GOT3 (cell line): ENCODE measurements at places on chromosomes 3 and 15.

DNA sequence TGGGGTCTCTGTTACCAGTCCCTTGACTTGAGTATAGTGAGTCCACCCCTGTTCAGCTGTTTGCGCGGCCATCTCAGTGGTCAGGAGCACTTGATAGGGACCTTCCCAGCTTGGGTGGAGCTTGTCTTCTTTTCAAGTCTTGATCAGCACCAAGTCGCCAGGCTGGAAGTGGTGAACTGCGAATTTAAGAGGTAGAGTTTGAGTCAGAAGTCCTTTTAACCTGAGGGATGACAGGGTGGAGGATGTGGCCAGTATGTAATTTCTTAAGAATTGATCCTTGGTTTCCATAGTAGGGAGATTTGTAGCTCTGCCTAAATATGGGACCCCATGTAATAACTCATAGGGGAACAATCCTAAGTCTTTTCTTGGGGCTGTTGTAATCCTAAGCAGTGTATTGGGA, 86.3 kb upstream of the XCR1 start:
- no peak for DNase-seq

GRCh38 chr3:79236496-79236895, 531.3 kb downstream of the ROBO1 start:
- no peak for DNase-seq

- DNase-seq: no peak
Measured at GRCh38 chr15:71634820-71635560, 175.4 kb upstream of the NR2E3 start.

DNA sequence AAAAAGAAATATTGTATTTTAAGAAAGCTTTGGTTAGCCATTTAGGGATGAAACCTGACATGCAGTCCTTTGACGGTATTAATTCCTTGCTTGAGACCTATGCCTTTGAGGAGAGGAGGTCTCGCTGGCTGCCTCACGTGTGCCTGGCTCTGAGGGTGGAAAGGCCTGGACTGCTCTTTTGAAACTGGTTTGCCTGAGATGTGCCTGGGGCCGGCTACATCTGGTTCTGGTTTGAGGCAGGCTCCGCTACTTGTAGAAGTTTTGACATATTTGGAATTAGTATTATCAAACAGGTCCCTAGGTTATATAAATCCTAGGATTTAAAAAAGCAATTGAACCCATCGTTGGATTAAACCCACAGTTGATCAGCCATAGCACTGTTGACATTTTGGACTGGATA, 6.5 kb downstream of the NISCH start:
- DNase-seq: no peak

GRCh38 chr15:52042051-52042851, 23.2 kb downstream of the MAPK6 start:
- no peak for DNase-seq

GRCh38 chr3:111539351-111540331, 2.4 kb upstream of the CD96 start:
- no peak for DNase-seq

DNA sequence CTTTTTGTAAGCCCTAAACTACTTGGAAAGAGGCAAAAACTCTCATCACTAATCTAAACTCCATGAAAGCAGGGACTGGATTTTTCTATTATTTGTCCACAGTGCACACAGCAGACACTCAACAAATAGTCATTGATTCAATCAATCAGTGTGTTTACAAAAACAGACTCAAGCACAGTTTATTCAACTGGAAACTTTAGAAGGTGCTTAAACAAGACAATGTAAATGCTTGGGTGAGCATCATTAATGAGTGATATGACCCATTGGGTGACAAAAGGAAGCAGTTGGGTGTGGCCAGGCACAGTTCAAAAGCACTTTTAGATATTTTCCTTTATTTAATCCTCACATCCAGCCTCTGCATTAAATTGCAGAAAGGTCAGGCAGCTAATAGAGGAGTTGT, 32.0 kb upstream of the PPP4R2 start:
- DNase-seq: no peak

DNA sequence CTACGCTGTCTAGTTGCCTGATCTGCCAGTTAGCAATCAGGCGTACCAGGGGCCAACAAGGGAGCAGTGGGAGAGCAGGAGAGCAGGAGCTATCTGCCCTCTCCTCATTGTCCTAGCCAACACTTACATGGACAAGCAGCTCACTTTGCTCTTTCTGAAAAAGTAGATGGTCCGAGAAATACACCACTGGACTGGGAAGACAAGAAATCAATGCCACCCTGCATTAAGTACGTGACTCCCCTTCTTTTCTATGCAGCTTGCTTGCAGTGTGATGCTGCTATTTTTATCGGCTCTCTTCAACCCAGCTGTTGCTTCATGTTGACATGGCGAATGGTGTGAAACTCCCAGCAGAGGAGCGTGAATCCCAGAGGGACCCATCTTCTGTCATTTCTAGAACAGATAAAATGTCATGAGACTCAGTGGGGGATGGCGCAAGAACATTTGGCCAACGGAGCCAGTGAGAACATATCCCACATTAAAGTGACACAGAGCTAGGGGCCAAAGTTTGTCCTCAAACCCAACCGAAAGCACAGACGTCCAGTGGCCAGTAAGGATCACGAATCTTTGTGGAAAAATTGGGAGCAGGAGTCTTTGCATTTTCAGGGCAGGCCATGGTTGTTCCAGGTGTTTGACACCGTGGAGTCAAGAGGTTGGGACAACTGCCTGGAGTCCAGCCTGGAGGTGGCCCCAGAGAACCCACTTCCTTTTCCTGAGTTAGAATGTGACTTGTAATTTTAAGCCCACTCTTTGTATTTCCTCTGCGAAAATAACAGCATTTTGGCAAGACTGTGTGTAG, 53.7 kb upstream of the MEF2A start:
- DNase-seq: no peak
